ENCODE measurements at places on chromosomes 16 and 17.
A peak's percentile ranks its signal among the peaks of the same experiment; 100 is the strongest.

DNA sequence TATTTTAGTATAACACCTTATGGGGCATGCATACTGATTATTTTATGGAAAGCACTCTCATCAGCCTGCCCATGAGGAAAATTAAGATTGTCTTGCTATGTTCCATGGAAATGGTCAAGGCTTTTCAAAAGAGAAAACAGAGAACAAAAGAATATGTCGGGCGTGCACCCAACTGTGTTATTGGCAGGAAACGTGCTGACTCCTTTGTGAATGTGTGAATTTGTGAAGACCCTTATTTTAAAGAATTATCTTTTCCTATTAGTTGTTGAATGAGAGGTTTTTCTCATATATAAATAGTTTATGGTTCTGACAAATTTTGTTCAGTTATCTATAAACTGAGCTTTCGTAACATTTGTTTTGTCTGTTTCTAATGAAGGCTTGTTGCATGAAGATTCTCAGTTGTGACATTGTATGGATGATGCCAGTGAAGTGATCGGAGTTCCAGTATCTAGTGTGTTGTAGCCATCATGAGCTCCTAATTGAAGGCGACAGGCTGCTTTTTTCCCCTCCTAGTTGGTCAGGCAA, 180.0 kb downstream of the BCAS3 start:
- no peak for DNase-seq

GRCh38 chr16:1335996-1336395, 2.6 kb downstream of the BAIAP3 start:
- no peak for DNase-seq

DNA sequence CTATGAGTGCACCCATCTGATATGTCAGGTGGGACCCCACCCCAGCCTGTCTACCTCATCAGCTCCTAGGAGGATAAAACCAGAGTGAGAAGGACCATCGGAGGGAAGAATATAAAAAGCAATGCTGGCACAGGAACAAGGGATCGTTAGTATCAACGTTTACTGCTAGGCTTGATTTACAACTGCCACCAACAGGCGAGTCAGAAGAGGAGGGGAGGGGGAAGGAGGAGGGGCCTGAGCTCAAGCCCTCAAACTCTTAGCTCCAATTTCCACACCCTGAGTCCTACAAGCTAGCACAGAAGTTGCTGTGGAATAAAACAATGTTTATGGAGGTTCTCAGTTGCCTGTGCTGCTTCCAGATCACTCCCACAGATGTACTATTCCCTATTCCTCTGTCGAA, 234.5 kb downstream of the C16orf78 start:
- peak; percentile 37 for DNase-seq

DNA sequence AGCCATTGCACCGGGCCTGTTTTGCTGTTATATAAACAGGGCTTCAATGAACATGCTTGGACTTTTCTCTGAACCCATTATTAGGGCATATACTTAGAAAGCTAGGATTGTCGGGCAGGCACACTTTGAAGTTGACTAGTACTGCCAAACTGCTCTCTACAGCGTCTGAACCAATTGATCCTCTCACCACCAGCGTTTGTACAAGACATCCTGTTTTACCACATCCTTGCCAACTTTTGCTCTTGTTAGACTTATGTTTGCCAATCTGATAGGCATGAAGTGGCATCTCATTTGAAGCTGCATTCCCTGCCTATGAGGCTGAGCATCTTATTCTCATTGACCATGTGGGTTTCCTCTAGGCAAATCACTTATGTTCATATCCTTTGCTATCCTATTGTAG, 7.4 kb upstream of the PPP1R9B start:
- DNase-seq: no peak

GRCh38 chr16:10332241-10332640, 53.6 kb upstream of the ATF7IP2 start:
- no peak for DNase-seq

- DNase-seq: no peak
Observed at GRCh38 chr16:64242492-64242891, 879.4 kb downstream of the CDH11 start.

- DNase-seq: no peak
Observed at GRCh38 chr17:1590029-1590746, 27.6 kb upstream of the PITPNA start.

GRCh38 chr17:40480501-40481003, 20.9 kb downstream of the TNS4 start:
- DNase-seq: no peak

- no peak for DNase-seq
Observed at GRCh38 chr16:58807276-58807675, 73.2 kb upstream of the GOT2 start.

DNA sequence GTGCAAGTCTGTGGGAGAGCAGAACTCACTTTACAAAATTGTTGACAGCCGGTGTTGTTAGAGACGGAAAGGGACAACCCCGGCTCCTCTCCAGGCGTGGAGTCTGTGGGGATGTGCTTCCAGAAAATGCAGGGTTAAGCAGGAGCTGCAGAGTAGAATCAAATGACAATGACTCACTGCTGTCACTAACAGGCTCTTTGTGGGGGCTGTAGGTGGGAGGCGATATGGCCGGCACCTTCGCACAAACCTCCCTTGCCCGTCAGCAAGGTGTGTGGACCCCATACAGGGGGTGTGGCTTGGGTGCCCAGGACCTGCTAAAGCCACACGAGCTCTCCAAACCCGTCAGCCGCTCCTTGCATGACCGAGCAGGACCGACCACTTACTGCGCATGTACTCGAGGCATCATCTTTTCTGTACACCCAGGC, 5.8 kb downstream of the PDK2 start:
- no peak for DNase-seq

GRCh38 chr17:73513426-73513825, 130.8 kb downstream of the SDK2 start:
- no peak for DNase-seq

DNA sequence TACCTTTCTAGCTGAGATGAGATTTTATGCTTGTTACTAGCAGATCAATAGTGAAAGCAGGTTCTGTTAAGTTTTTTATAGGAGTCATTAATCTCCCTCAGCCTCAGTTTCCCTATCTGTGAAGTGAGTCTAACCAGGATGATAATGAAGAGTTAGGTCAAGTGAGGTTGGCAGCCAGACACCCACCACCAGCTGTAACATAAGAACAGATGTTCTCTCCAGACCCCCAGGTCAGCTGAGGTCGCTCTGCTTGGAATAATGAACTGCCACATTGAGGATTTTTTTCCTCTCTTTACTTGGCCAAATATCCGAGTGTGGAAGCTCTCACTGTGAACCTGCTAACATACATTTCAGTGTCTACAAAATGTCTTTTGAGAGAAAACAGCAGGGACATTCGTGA, 389.6 kb downstream of the WWOX start:
- DNase-seq: no peak

DNA sequence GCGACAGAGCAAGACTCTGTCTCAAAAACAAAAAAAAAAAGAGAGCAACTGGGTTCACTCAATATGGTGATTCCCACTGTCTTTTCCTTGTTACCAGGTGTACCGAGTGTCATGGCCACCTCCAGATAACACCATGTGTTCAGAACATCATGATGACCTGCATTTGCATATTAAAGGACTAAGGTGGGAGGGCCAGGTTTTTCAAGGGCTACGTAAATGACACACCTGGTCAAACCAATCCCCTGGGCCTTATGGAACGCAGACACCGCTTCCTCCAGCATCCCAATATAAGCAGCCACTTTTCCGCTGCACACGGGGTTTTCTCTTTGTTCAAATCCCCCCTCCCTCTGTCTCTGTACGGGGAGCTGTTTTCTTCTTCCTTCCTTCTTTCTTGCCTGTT, 29.3 kb downstream of the WSCD1 start:
- DNase-seq: no peak

DNA sequence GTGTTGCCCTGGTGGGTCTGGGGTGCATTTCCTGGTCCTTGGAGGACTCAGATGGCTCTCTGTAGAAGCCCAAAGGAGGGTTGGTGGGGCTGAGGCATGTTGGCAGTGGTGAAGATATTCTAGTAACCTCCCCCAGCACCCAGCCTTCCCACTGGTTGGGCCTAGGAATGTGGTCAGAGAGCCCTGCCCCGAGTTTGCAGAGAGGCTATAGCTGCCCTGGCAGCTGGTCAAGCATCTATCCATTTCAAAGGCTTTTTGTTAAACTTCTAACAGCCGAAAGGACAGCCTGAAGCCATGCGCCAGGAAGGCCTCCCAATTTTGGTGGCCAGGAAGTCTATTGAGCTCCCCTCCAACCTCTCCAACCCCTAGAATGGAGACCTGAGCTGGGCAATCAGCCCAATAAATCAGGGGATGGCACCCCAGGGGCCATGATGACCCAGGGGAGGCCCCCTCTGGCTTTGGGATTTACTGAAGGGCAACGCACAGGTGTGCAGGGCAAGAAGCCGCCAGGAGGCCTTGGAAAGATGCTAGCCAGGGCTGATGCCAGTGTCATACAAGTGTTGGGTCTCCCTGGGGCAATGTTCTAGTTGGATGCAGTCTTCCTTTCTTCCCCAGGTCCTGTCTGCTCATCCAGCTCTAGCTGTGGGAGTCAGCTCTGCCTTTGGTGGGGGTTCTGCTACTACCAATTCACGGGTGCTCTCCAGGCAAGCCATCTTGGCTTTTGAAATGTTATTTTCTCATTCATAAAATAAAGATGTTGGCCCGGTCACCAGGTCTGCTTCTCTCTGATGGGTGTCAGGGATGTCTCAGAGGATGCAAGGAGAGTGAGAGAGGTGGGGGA, 30.9 kb upstream of the AXIN2 start:
- no peak for DNase-seq

DNA sequence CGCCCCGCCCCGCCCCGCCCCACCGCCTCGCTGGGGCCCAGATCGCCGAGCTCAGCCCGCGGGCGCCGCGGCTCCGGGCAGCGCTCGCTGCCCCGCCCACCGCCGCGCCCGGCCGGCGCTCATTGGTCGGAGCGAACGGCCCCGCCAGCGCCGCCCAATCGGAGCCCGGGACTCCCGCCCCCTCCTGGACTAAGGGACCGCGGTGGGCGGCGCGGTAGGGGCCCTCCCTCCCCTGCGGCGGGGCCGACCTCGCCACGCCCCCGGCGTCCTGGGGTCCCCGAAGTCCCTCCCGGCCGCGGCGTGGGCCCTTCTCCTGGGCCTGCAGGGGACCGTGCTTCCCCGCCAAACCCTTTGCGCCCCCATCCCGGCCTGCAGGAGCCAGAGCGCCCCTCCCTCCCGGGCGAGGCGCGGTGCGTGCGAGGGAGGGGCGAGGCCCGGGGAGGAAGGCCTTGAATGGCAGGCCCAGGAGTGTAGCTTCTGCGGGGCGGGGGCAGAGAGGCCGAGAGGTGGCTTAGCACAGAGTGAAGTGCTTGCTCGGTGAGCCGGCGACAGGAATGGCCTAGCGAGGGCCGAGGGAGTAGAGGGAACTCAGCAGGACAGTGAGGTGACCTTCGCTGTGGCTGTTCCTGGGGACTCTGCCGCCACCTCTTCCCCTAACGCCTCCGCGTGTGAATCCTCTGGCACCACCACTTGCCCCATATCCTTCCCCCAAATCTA, at the start of gene CAMKK1:
Gene CAMKK1, minus strand, starts transcription at position 51 of the 717 bp plus-strand sequence. CDS start 7,366 bp downstream, outside the sequence.
- peak; percentile 87 for DNase-seq

DNA sequence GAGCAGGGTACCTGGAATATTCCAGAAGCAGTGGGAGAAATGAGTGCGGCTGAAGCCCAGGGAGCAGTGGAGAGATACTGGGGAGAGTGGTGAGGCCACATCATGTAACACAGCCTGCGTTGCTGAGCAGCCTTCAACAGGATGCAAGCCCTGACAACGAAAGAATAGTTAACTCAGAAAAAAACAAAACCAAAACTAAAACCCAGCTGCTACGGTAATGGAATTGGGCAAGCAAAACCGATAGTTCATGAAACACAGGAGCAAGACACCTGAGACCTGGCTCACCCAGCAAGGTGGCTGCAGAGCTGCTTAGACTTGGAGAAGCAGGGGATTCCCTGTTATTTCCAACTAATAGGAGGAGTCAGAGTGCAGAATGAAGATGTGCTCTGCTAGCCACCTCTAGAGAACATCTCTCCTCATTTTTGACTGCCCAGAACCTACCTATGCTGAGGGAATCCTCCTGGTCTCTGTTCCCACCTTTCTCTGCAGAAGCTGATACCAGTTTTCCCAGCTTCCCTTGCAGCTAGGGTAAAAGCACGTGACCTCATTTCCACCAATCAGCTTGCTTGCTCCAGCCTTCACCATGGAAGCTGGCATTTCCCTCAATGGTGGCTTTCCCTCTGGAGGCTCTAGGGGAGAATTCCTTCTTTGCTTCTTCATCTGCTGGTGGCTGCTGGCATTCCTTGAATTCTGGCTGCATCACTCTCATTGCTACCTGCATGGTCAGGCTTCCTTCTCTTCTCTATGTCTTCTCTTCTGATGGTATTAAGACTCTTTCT, 59.4 kb upstream of the XYLT1 start:
- DNase-seq: no peak

GRCh38 chr17:67779098-67779672, 46.1 kb upstream of the BPTF start:
- DNase-seq: no peak

GRCh38 chr16:58128711-58129096, 477 bp downstream of the CFAP20 start:
- DNase-seq: no peak

- DNase-seq: no peak
Observed at GRCh38 chr17:66455060-66455459, 152.6 kb downstream of the PRKCA start.

GRCh38 chr17:28573966-28574480, 2.7 kb downstream of the ALDOC start:
- DNase-seq: no peak

GRCh38 chr17:82282239-82283207, 9.0 kb upstream of the CSNK1D start:
- no peak for DNase-seq

DNA sequence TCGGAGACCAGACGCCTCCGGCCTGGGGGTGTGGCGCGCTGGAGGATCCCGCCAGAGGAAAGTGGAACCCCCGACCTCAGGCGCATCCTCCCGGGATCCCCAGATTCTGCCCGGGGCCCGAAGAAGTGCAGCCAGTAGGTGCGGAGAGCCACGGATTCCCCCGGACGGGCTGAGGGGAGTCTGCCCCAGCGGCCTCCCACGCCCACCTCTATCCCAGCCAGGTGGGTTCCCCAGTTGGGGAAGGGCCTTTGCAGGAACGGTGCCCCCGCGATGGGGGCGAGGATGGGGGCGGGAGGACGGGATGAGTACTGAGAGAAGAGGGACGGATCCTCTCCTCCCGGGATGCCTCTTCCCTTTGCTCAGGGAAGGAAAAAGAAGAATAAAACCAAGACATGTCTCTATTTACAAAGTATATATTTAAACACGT, 5.1 kb downstream of the CBX8 start:
- no peak for DNase-seq

GRCh38 chr17:20010099-20010863, 1.1 kb downstream of the SPECC1 start:
- no peak for DNase-seq

GRCh38 chr17:76033139-76033538, 6.0 kb upstream of the EVPL start:
- no peak for DNase-seq
